ENCODE measurements at places on chromosomes 4 and X.

- no peak overlapping the region for H3K27ac ChIP-seq
- no peak overlapping the region for H3K4me3 ChIP-seq
- no peak for DNase-seq
- no peaks in the 10 kb centered on the region for H3K27me3 ChIP-seq
Measured at GRCh38 chr4:184655889-184656869, 6.6 kb downstream of the PRIMPOL start.

DNA sequence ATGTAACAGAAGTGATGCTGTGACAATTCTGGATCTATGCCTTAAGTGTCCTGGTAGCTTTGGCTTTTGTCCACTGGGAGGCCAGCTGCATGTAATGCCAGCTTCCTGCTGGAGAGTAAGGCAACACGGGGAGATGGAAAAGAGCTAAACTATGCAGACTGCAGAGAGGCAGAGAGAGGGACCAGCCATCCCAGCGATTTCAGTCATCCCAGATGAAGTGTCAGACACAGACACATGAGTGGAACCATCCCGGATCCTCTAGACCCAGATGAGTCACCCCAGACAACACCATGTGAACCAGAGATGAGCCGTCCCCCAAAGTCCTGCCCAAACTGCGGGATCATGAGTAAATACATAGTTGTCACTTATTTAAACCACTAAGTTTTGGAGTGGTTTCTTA, 14.6 kb downstream of the SRPX start:
- H3K27me3 ChIP-seq, result no peaks in the 10 kb centered on the region
- no peak overlapping the region for H3K27ac ChIP-seq
- H3K4me1 ChIP-seq, result no peaks in the 10 kb centered on the region
- H3K4me3 ChIP-seq, result no peak overlapping the region
- H3K36me3 ChIP-seq, result no peaks in the 10 kb centered on the region

DNA sequence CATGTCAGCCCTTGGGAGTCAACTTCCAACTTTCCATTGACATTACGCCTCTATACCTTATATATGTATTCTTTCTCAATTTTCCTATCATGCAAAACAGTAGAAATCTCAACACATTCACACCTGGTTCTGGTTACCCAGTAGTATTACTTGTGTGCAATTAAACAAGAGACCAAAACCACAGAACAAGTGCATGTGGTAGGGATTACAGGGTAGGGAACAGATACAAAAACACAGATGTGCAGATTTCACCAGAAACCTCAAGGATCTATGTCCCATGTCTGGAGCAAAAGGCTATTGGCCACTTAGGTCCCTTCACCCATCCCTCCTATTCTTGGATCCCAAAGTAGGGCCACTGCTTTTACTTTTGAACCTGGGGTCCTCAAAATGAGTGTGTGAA, 143.6 kb upstream of the ZCCHC13 start:
- no peaks in the 10 kb centered on the region for H3K4me1 ChIP-seq
- H3K27me3 ChIP-seq, result no peaks in the 10 kb centered on the region
- no peak for DNase-seq
- no peak overlapping the region for H3K4me3 ChIP-seq

GRCh38 chr4:75058486-75058885, 125.6 kb downstream of the PARM1 start:
- H3K4me3 ChIP-seq, result no peak overlapping the region
- H3K27me3 ChIP-seq, result no peaks in the 10 kb centered on the region
- no peak for DNase-seq
- H3K4me1 ChIP-seq, result no peaks in the 10 kb centered on the region
- no peak overlapping the region for H3K27ac ChIP-seq

DNA sequence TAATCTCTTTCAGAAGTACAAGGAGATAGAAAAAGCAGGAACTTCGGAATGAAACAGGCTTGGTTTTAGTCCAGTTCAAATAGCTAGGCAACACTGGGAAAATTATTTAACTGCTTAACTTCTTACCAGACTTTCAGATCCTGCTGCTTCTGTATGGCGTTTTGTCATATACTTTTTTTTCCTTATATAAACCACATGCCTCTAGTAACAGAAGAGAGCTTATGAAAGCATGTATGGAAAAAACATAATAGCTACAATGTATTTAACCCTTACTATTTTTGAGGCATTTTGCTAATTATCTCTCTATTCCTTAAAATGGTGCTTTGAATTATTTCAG, 439.6 kb downstream of the INPP4B start:
- H3K4me1 ChIP-seq, result peaks cover 18% of the 10 kb centered on the region
- peak overlapping the region; percentile 56 for H3K27ac ChIP-seq
- H3K36me3 ChIP-seq, result no peaks in the 10 kb centered on the region
- DNase-seq, result no peak
